ENCODE measurements at places on chromosomes 12 and 14.

DNA sequence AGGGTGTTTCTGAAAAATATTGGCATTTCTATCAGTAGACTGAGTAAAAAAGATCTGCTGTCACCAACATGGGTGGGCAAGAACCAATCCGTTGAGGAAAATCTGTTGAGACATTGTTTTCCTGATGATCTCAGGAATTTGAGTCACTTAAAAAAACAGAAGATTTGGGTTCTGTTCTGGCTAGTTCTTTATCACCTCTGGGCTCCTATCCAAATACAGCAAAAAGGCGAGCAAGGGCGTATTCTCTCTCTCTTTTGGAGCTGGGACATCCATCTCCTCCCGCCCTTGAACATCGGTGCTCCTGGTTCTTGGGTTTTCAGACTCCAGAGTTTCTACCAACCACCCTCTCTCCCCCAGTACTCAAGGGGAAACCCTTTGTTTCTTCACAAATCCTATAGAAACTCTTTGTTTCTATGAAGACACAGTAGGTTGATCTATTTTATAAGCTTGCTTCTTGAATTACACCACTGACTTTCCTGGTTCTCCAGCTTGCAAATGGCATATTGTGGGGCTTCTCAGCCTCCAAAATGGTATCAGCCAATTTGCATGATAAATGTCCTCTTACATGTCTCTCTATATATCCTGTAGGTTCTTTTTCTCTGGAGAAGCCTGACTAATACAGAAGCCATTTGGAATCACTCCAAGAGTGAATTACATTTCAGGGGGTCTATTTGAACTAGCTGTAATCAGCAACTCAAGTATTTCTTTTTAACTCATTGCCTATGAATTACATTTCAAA is 263.9 kb upstream of the TMTC1 start:
- DNase-seq, result no peak

GRCh38 chr12:91920276-91920675 is 225.4 kb downstream of the BTG1 start:
- DNase-seq, result no peak

GRCh38 chr14:51453869-51454268 is 197.8 kb upstream of the FRMD6 start:
- DNase-seq, result no peak

GRCh38 chr12:104671409-104672095 is 214.8 kb downstream of the CHST11 start:
- peak; percentile 69 for DNase-seq

- peak; percentile 92 for DNase-seq
Observed at GRCh38 chr12:103560604-103561101, 26.4 kb upstream of the STAB2 start.

DNA sequence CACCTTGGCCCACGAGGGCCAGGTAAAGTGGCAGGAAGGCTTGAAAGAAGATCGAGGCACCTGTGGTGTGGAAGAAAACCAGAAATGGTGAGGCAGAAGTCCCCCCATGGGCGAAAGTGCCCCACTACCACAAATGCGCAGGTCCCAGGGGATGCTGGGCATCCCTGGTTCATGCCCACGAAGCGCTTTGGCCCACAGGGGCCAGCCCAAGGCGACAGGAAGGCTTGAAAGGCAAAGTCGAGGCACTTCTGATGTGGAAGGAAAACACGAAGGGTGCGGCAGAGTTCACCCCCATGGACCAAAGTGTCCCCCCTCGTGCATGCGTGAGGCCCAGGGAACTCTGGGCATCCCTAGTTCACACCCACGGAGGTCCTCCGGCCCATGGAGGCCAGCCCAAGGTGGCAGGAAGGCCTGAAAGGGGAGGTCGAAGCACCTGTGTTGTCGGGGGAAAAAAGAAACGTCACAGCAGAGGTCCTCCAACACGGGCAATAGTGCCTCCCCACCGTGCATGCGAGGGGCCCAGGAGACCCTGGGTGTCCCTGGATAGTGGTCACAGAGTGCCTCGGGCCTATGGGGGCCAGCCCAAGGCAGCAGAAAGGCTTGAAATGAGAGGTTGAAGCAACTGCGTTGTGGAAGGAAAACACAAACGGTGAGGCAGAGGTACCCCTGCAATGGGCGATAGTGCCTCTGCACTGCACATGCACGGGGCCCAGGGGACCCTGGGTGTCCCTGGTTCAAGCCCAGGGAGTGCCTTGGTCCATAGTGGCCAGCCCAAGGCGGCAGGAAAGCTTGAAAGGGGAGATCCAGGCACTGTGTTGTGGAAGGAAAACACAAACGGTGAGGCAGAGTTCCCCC is 373.9 kb downstream of the ALG10 start:
- DNase-seq, result no peak

DNA sequence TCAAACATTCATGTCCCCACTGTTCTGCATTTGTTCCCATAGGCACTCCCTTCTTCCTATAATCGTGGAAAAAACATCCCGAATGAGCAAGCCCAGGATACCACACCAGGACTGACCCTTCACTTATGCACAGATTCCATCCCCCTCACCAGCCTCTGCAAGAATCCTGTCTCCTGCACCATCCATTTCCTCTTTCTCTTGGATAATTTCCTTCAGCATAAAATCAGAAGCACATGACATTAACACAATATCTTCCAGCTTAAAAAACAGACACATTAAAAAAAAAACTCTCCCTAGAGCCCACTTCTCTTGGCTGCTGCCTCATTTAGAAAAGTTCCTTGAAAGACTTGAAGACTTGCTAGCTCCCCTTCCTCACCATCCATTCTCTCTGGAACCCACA is 120.9 kb upstream of the CPSF6 start:
- no peak for DNase-seq

GRCh38 chr12:56162468-56163290 is 4.5 kb downstream of the MYL6 start:
- DNase-seq, result no peak

- no peak for DNase-seq
Observed at GRCh38 chr14:61342932-61343331, 21.6 kb downstream of the PRKCH start.

DNA sequence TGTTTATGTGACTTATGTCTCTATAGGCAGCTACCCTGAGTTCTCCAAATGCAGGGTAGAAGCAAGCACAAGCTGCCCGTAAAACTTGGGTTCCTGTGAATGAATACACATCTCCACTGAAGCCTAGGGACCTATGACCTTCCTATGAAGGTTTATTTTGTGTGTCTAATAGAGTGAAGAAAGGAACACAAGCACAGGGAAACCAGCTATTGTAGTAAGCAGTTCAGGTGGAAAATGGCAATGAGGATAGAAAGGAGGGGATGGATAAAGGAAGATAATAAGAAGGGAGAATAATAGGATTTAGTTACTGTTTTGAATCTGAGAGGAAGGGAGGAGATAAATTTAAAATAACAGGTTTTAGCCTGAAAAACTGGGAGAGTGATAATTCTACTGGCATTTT is 2.4 kb downstream of the PFKM start:
- no peak for DNase-seq

DNA sequence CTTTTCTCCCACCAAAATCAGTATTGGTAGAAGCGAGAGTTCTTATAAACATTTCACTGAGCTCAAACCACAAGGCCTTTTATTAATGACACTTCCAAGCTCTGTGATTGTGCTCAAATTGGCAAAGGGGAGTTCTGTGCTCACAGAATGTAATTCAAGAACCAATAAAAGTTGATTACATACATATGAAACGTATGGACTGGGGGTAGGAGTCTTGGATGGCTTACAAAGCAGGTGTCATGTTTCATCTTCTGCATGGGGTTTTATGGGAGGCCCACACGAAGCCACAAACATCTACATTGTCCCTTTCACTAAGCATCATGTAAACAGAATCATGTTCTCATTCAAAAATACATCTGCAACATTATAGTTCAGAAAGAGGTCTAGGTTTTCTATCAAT is 828.3 kb downstream of the VRK1 start:
- no peak for DNase-seq

GRCh38 chr12:6948873-6949594 is 2.1 kb upstream of the PTPN6 start:
- no peak for DNase-seq

DNA sequence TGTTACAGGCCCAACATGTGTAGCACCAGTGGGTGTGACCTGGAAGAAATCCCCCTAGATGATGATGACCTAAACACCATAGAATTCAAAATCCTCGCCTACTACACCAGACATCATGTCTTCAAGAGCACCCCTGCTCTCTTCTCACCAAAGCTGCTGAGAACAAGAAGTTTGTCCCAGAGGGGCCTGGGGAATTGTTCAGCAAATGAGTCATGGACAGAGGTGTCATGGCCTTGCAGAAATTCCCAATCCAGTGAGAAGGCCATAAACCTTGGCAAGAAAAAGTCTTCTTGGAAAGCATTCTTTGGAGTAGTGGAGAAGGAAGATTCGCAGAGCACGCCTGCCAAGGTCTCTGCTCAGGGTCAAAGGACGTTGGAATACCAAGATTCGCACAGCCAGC is 8.6 kb downstream of the BCL2L14 start:
- no peak for DNase-seq

DNA sequence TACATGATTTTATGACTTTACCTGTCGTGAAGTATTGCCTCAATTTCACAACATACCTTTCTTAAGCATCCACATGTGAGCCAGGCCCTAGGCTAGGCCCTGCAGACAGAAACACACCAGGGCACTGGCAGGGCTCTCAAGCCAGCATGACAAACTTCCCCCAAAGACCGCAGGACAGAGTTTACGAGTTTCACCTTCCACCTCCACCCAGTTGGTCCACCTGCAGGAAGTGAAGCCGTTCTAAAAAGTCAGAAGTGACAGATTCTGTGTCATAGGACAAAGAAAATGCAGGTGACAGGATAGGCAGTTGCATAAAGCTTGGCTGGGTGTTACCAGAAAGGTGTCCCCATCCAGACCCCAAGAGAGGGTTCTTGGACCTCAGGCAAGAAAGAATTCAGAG is 382.3 kb downstream of the PCNX1 start:
- no peak for DNase-seq

DNA sequence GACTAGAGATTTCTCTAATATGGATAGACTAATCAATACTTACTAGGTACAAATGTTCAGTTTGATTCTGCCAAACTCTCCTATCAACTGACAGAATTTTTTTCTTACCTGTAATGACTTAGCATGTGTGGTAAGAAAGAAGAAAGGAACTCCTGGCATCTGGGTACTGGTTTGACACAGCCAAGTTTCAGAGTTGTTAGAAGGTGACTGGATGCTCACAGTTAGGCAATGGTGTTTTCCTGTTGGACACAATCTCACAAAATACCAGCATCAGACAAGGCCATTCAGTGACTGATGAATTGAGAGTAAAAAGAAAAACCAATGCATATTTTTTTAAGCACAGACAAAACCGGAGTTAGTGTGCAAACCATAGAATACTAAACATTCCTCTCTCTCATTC is 4.2 kb downstream of the MUCL1 start:
- no peak for DNase-seq

DNA sequence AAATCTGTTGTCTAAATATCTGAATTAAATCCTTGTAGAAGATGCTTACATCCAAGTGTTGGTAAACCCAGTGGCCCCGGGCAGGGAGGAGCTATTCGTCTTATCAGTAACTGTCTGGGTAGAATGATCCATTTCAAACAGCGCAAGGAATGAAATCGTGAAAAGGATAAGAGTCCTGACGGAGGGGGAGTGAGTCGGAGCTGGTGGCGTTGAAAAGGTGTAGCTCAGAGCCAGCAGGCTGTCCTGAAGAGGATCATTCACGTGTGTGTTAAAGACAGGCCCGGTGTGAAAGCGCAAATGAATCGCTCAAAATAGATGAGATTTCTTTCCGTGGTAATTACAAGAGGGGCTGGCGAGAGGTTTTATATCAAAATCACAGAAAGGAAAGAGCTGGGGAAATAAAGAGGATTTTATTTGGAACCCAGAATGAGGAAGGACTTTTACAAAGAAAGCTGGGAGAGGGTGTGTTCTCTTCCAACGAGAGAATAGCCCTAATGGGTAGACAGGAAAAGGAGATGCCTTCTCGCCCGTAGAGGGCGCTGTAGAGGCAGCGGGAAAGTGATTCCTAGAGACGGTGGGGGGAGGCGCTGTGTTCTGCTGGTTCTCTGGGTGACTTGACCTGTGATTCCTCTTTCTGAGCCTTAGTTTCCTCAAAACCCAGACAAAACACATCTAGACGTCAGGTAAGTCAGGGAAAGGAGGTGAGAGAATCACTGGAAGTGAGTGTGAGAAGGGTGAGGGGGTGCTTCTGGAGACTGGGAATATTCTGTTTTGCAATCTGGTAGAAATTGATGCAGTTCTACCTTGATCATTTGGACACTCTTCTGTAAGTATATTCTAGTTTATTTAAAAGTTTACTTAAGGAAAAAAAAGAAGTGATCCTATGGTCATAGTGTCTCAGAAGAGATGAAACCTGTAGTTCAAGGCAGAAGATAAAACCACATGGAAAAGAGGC is 39.3 kb downstream of the SRRM4 start:
- DNase-seq, result no peak

GRCh38 chr14:58397156-58397555 is 1.4 kb downstream of the TOMM20L start:
- no peak for DNase-seq

- no peak for DNase-seq
Observed at GRCh38 chr12:92444763-92445162, 258.0 kb upstream of the PLEKHG7 start.

- no peak for DNase-seq
Observed at GRCh38 chr14:102096569-102097188, 9.8 kb upstream of the HSP90AA1 start.

- no peak for DNase-seq
Observed at GRCh38 chr14:61379639-61380184, 58.3 kb downstream of the PRKCH start.

- no peak for DNase-seq
Observed at GRCh38 chr14:103149351-103150237, 26.3 kb downstream of the TNFAIP2 start.

GRCh38 chr12:4974217-4974616 is 64.5 kb downstream of the KCNA1 start:
- DNase-seq, result no peak

- DNase-seq, result no peak
Observed at GRCh38 chr12:64706306-64706705, 52.9 kb downstream of the GNS start.

DNA sequence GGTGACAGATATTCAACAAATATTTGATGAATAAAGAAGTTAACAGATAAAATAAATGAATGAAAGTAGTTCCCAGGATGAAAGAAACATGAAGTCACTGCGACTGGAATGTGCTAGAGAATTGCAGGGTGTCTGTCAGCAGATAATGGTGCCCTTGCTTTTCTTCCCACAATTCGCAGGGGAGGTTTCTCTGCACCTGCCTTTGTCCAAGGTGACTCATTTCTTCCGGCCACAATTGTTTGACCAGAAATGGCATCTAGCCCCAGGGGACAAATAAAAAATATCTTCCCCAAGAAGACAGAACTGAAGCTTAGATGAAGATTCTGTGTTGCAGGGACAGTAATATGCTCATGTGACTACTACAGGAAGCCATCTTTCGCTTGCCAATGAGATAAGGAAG is 316.1 kb upstream of the TBX3 start:
- no peak for DNase-seq

DNA sequence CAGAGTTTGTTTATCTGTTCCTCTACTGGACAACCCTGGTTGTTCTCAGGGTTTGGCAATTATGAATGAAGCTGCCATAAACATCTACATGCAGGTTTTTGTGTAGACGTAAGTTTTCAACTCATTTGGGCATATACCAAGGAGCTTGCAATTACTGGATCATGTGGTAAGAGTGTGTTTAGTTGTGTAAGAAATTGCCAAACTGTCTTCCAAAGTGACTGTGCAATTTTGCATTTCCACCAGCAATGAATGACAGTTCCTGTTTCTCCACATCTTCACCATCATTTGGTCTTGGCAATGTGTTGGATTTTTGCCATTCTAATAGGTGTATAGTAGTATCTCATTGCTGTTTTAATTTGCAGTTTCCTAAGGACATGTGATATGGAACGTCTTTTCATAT is 39.8 kb upstream of the FBXO33 start:
- DNase-seq, result no peak
